ENCODE measurements at places on chromosomes 4 and X. TPM values are rescaled to one million over a fixed set of nuclear protein-coding genes. Genes with fewer than 3 reads are reported as not detected.

- DNase-seq, result no peak
Observed at GRCh38 chr4:53815281-53815680, 224.0 kb upstream of the LNX1 start.

DNA sequence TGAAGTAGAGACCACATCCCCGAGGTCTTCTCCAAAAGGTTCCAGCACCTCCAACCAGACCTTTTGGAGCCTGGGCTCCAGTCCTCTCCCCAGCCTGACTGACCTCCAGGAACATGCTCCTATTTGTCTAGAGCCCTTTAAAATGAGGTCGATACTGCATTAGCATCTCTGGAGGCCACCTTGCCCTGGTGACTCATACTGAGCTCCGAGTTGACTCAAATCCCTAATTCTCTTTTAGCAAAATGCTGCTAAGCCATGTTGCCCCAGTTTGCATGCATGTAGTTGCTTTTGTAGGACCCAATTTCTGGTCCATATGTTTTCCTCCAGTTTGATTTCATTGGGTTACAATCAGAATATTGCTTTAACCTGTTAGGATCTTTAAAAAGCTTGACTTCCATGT is 43.5 kb upstream of the CITED1 start:
- DNase-seq, result no peak

DNA sequence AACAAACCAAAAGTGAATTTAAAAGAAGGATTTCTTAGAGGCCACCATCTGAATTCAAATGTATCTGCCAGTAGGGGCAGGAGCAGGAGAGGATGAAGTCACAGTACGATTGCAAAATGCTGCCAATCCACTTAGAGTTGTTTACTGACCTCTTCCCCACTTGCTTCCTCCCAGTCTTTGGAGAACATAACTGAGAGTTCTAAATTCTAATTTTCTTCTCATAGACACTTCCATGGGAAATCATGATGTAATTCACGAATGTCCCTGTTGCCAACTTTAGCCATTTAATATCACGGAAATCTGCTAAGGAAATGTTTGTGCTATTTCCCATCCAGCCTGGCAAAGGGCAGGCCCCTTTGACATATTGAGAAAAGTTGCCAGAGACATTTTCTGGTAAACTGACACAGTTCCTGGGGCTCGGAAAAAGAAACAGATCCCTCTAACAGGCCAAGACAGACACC is 33.6 kb upstream of the NOCT start:
- DNase-seq, result peak; percentile 81

GRCh38 chrX:69070949-69071650 is 94.2 kb downstream of the PJA1 start:
- peak; percentile 75 for DNase-seq

- DNase-seq, result no peak
Observed at GRCh38 chr4:85772470-85772869, 297.5 kb downstream of the ARHGAP24 start.

Gene PHKA1
- total RNA-seq, result 2.7 TPM
